ENCODE measurements at places on chromosomes 11 and 22.

GRCh38 chr22:23103199-23103954 is 33.1 kb downstream of the GNAZ start:
- no peak for DNase-seq

GRCh38 chr11:120709808-120710207 is 198.3 kb downstream of the GRIK4 start:
- no peak for DNase-seq

GRCh38 chr11:11947825-11948224 is 60.6 kb downstream of the DKK3 start:
- no peak for DNase-seq

DNA sequence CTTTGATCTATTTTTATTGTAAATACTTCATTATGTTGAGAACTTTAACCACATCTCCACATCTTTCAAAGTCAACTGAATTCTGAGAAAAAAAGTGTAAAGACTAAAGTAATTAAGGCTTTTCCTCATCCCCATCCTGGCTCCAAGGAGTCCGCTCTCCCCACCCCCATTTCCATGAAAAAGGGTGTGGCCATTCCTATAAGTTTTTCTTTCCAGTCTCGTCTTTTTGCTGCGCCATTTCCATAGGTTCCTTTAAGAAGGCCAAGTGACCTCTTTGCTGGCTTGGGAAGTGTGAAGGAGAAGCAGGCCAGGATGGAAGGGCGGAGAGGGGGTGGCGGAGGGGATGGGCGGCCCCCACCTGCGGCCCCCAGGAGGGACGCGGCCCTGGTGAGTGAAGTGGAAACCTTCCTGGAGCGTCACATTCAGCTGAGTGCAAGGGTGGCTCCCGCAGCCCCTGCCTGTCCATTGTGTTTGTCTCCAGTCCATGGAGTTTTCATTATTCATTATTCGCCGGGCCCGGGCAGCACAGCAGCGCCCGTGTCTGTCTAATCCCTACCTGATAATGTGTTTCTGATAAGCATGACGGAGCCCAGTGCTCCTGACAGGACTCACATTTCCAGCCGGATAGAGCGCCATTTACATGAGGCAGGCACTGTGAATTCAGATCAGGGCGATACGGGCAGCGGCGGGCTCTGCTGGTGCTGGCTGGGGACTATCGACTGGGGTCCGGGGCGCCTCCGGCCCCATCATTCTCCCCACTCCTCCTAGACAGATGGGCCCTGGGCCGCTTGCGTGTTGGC is 739.8 kb downstream of the OPCML start:
- DNase-seq: no peak

DNA sequence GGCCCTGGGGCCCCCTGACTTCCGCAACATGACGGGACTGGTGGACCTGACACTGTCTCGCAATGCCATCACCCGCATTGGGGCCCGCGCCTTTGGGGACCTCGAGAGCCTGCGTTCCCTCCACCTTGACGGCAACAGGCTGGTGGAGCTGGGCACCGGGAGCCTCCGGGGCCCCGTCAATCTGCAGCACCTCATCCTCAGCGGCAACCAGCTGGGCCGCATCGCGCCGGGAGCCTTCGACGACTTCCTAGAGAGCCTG is 992 bp downstream of the LRFN4 start:
- DNase-seq: no peak
